ENCODE measurements at places on chromosomes 2 and 18.

DNA sequence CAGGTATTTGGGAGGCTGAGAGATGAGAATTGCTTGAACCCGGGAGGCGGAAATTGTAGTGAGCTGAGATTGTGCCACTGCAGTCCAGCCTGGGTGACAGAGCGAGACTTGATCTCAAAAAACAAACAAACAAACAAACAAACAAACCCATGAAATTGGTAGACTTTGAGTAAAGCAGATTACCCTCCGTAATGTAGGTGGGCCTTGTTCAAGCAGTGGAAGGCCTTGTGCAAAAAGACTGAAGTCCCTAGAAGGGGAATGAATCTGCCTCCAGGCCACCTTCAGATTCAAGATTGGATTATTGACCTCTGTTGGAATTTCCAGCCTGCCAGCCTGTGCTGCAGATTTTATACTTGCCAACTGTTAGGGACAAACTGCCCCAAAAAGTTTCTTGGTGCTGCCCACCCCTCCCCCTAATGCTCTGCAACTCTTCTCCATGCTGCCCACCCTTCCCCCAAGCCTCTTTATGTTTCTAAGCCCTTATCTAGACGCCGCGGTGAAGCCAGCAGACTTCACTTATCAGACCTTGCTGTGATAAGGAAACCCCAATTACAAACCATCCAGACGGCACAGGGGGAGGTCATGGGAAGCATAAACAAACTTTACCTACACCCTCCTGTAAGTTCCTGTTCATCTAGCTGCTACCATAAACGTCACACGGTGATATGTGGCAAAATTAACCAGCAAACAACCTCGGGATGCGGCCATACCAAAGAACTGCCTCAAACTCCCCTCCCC lies 17.0 kb downstream of the CYP27A1 start:
- no peak for DNase-seq

- DNase-seq: no peak
These were observed 62.5 kb downstream of the TMEM17 start for GRCh38 chr2:62443471-62443870.

GRCh38 chr2:25885933-25886332 lies 7.6 kb upstream of the ASXL2 start:
- DNase-seq: no peak

DNA sequence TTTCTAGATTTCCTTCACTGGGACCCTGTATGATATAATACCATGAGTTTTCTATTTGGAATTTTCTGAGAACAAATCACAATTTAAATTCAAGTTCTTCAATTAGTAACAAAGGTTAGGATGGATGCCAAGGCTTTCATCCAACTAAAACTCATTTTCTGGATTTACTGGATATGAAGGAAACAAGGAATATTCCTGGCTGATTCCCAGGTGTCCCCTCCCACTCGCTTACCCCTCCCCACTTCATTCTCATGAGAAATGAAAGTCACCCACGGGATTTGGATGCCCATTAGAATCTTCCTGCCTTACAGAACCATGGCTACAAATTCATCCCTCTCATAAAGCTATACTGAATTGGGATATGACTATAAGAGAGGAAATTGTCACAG lies 40.0 kb downstream of the RNU4ATAC start:
- DNase-seq: no peak

DNA sequence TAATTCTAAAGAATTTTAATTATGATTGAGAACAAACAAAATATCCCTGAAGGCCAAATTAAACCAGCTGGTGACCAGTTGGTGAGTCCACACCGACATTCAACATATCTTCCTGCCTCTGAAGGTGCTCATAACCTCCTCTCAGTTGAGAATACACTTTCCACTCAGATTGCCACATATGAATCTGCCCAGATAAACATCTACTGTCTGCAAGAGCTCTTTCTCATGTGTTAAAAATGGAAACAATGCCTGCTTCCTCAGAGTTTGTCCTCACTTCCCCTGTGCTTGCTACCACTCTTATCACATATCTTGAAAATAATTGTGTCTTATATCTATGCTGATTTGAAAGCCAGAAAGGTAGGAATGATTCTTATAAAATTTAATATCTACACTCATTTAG lies 177.7 kb upstream of the GULP1 start:
- DNase-seq: no peak

DNA sequence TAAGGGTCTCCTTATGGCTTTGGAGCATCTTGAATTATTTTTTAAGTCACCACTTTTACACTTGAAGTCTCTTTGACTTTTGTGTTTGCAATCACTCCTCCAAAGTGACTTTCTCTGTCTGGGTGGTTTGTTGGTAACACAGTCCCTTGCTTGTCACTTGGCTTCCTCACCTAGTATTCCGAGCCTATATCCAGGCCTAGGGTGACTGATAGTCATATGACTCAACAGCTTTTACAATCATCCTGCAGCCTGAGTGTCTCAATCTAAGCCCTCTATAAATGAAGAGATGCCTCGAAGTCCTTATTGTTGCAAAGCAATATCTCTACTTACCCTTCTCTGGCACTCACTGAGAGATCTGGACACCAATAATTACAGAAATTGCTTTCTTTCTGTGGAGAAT lies 53.9 kb upstream of the SETBP1 start:
- no peak for DNase-seq

DNA sequence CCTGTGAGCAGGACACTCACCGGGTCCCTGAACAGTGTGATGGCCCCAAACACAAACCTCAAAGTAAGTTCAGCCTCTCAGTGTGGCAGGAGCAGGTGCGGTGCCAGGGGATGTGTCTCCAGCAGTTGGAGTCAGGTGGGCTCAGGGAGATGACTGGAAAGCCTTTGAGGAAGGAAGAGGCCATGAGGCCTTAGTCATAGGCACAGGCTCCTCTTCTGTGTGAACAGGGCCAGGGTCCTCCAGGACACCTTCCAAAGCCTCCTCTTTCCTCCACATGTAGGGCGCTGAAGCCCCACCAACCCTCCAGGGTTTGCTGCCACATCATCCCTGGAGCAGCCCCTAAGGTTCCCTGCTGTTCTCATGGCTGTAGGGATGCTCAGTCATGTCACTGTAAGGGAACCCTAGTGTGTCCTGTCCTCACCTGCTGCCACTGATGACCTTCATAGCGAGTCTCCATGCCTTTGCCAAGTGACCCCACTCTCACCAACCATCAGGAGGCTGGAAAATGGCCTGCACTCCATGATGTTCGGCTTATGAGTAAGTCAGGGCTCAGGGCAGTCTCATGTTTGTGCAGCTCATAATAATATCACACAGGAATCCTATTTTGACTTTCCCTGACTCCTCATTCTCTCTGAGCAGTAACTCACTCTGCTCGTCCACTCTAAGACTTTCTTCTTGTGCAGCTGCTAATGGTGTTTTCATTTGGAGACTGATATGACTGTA lies 1152.9 kb downstream of the RPIA start:
- DNase-seq: no peak

- peak; percentile 46 for DNase-seq
These were observed 101.4 kb upstream of the RAB6C start for GRCh38 chr2:129877795-129878775.

DNA sequence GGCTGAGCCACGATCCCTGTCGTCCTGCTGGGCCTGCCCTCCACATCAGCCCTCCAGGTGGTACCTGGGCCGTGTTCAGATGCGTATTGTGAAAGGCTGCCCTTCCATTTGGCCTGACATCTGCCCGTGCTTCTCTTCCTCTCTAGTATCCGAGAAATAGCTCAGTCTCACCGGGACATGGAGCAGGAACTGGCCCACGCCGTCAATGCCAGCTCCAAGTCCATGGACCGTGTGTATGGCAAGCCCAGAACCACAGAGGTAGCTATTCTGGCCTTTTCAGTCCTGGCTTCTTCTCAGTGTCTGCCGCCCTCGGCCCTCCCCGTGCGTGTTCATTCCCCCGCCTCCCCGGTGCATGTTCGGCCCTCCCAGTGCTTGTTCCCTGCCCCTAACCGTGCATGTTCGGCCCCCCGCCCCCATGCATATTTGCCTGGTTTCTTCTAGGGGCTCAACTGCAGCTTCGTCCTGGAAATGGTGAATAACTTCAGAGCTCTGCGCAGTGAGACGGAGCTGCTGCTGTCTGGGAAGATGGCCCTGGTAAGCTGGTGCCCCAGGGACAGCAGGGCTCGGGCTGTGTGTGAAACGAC lies 104.3 kb downstream of the USP40 start:
- no peak for DNase-seq

DNA sequence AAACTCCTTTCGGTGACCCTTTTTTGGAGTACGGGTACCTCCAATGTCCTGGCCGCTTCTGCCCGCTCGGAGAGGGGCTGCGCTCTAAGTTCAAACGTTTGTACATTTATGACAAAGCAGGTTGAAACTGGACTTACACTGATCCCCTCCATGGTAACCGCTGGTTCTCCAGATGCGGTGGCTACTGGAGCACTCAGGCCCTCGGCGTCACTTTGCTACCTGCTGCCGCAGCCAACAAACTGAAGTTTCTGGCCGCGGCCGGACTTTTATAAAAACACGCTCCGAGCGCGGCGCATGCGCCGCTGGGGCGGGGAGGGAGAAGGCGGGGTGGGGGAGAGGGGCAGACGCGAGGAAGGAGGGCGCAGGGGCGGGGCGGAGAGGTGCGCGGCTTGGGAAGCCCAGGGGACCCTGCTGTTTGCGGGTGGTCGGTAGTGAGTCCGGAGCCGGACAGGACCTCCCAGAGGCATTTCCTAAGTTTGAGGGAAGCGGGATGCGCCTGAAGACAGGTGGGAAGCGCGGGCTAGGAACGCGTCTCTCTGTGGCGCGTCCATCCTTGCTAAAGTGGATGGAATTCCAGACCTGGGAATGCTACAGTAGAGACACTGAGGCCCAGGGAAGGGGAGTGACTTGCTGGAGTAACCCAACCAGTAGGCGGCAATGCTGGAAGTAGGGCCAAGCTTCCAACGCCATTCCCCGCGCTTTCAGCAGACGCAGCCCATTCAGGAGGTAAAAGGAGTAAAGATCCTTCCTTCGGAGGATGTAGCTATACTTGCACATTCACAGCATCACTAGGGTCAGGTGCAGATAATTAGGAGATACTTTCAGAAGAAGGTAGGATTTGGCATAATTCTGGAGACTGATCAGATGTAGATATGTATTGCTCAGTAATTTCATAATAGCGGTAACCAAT lies at the start of gene CXCR4:
TSS of gene CXCR4 (minus strand) at position 241 of the 910 bp plus-strand sequence. CDS start at position 152, 89 bp downstream.
- DNase-seq: peak; percentile 90

DNA sequence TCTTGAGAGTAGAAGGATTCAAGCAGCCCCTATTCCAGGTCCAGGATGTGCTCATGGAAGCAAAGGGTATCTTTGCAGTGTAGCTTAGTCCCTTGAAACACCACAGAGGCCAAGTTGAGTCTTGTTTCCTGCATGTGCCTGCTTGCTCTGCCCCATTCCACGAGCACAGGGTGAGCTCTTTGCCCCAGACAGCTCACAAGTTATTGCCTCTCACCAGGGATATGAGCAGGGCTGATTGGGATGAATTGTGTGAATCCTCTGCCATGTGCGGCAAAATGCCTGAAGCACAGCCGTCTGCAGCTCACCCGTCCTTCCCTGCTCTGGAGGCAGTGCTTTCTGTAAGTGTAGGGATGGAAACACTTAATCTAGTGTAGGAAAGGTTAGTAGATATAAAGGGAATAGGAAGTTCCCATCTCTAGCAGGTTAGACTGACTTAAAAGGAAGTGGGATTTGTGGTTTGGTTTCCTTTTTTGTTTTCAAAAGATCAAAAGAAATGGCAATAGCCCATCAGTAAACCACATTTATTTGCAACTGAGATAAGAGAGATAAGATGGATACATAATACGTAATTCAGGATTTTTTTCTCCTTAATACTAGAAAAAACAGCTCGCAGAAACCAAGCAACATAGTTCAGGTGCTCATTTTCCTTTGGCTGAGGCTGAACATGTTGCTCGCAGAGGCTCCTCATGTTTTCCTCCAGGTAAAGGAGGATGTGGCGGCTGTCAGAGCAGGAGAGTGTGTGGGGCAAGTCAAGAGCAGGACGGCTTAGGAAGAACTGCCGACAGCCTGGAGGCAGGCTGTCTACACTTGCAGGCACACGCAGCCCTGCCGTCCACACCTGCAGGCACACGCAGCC lies 41.4 kb downstream of the TMEM182 start:
- no peak for DNase-seq

- DNase-seq: no peak
These were observed 19.8 kb downstream of the ADD2 start for GRCh38 chr2:70748002-70748784.

GRCh38 chr2:60862642-60863041 lies 18.7 kb upstream of the REL start:
- no peak for DNase-seq

- DNase-seq: no peak
These were observed 28.2 kb downstream of the TOGARAM2 start for GRCh38 chr2:29009270-29009669.

DNA sequence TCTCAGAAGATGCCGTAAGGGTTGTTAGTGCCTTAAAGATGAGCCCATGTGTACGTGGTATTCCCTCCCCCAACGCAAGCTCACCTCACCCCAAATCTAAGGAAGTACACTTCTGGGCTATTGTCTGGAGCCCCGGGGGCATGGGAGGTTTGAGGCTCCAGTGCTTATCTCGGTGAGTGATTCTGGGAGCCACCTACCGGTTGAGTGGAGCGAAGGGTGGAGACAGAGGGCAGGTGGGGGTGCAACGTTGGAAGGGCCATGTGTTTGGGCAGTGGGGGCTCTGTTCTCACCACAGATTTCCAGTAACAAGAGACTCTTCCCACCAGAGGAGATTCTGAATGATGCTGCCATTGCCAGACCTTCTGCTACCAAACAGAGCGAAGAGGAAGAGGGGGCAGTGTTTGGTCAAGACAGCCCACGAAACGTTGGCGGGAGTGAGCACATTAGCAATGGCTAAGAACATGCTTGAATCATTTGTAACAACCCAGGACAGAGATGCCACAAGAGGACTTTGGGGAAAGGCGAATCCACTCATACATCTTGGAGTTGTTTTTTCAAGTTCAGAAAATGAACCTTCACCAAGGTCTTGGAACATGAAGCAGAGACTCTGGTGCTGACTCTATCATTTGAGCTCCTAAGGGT lies 38.7 kb downstream of the TWIST2 start:
- no peak for DNase-seq

DNA sequence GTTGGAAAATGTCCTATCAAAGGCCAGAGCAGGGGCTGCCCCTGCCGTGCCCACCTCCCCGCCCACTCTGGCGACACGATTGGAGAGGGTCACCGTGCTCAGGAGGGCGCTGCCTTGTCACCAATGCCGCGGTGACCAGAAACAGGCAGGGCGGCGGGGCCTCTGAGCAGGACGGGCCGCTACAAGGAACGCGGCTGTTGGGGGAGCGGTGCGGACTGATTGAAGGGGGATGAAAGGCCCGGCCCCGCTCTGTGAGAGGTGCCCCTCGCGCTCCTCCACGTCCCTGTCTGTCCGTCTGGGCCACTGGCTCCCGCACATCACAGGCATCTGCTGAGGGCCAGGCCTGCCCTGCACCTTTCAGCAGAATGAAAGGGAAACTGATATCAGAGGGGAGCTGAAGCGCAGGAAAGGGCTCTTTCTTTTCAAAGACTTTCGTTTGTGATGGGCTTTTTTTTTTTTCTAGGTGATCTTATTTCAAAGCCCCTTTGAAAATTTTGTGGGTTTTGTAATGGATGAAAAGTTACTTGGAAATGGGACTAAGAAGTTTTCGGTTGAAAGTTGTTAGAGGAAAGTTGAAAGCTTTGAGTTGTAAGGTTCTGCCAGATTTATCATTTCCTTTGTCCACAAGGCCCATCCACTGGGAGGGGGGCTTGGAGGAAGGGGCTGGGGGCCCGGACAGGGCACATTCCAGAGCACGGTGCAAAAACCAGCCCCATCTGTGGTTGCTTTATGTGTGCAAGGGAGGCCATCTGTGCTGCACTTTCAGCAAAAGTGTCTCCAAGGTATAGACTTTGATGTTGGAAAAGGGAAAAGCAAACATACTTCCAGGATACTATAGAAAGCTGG lies 244.2 kb downstream of the KLHL29 start:
- DNase-seq: no peak
